ENCODE measurements at places on chromosomes 1 and 21.

- DNase-seq: no peak
Observed at GRCh38 chr1:204523605-204524215, 7.5 kb downstream of the MDM4 start.

- DNase-seq: no peak
Observed at GRCh38 chr1:235954306-235955283, 87.9 kb upstream of the LYST start.

GRCh38 chr21:45379901-45380330 is 25.0 kb upstream of the COL18A1 start:
- no peak for DNase-seq

GRCh38 chr1:59502009-59502691 is 205.3 kb downstream of the FGGY start:
- no peak for DNase-seq

DNA sequence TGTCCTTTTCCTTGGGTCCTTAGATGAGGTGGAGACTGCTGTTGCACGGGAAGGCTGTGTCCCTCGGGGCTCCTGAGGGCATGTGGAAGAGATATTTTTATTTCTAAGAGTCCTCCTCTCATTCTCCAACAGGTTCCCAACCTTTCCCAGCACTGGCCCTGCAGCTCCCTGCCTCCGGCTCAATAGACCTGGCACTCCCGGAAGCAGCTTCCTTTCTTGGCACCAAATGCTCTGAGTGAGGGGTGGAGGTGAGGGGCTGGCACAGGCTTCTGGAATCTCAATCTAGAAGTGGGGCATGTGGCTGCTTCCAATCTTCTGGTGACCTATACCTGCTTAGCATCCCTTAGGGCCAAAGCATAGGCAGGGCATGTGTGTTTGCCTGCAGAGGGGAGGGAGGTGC is 4.5 kb downstream of the ETV3L start:
- DNase-seq: no peak

GRCh38 chr1:48640836-48641492 is 135.7 kb downstream of the BEND5 start:
- no peak for DNase-seq

DNA sequence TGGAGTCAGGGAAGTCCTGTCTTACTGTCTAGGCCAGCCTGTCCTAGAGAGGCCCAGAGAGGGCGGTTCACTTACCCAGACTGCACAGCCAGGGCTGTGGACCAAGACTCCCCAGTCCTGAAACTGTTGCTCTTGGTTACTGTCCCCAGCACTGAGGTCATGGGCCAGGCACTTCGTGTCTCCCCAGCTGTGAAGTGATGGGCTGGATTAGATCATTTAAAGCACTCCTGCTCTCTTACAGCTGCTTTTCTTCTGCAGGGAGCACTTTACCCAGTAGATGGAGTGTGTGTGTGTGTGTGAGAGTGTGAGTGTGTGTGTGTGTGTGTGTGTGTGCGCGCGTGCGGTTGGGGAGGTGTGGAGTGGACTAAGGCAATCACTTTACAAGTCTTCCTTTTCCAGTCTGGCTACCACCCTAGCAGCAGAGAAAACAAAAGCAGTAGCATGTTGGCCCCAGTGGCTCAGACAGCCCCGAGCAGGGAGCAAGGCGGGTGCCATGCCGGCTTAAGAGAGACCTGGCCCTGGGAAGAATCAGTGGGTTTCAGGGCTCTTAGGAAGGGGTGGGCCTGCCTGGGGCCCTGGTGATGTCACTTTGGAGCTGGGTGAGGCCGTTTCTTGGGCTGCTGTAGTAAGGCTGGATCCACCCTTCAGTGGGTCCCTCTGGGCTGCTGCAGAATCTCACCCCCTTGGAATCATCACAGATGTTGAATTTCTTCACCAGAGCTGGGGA is 2.4 kb downstream of the SPSB1 start:
- DNase-seq: no peak

DNA sequence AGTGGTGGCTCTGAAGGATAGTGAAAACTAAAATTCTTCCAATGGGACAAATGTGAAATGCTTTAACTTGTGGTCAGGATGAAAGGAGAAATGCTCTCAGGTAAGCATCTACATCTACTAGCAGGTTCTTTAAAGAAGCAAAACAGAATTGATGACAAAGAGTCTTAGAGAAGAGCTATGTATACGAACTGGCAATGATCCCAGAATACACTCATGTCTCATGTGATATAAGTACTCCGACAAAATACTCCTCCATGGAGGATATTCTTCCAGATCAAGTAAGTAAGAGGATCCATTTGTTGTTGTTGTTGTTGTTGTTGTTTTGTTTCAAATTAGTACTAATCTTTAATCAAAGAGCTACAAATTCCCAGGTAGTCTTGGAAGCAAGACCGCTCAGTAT is 174.0 kb upstream of the ATP1B1 start:
- no peak for DNase-seq

DNA sequence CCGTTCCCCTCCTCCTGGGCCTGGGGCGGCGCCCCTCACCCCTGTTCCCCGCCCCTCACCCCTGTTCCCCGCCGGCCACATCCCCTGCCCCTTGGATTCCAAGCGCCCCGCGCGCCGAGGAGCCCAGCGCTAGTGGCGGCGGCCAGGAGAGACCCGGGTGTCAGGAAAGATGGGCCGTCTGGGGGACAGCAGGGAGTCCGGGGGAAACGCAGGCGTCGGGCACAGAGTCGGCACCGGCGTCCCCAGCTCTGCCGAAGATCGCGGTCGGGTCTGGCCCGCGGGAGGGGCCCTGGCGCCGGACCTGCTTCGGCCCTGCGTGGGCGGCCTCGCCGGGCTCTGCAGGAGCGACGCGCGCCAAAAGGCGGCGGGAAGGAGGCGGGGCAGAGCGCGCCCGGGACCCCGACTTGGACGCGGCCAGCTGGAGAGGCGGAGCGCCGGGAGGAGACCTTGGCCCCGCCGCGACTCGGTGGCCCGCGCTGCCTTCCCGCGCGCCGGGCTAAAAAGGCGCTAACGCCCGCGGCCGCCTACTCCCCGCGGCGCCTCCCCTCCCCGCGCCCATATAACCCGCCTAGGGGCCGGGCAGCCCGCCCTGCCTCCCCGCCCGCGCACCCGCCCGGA is at the start of gene TP73:
TSS of gene TP73 (plus strand) at position 587 of the 618 bp plus-strand sequence. CDS start 29,850 bp downstream, outside the sequence.
- no peak for DNase-seq

DNA sequence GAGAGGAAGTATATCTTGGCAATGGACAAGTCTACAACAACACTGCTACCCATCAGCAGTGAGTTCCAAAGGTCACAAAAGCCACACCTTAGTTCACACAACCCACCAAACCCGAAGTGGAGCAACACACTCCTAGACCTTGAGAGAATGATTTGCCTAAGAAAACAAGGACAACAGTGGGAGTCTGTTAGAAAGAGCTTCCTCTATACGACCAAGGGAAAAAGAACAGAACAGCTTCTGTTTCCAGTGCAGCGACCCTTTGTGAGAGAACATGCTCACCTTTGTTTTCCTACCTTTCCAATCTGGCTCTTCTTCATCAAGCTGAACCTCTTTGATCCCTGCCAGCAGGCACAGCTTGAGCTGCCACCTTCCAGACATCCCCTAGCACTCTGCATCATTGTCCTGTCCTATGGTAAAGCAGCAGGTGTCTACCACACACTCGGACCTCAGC is 56.7 kb upstream of the PALMD start:
- DNase-seq: no peak

- no peak for DNase-seq
Observed at GRCh38 chr1:2948001-2948750, 73.1 kb upstream of the ACTRT2 start.

DNA sequence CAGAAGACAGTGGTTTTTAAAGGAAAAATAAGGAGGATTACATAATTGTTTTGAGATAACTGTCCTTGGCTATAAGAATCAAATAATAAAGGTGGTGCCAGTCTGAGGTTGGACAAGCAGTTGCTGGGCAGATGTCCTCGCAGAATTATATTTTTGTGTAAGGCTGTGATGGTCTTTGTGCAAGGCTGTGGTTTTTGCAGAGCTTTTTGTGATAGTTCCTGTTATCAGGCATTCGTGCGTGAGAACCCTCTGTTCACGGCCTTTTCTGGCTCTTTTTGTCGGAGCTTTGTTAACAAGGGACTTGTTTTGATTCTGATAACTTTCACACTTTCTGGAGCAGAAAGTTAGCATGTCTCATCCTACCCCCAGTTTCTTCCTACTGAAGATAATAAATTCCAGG is 33.4 kb downstream of the SH3BP5L start:
- DNase-seq: no peak

- DNase-seq: no peak
Observed at GRCh38 chr1:185585770-185586169, 148.4 kb upstream of the HMCN1 start.

DNA sequence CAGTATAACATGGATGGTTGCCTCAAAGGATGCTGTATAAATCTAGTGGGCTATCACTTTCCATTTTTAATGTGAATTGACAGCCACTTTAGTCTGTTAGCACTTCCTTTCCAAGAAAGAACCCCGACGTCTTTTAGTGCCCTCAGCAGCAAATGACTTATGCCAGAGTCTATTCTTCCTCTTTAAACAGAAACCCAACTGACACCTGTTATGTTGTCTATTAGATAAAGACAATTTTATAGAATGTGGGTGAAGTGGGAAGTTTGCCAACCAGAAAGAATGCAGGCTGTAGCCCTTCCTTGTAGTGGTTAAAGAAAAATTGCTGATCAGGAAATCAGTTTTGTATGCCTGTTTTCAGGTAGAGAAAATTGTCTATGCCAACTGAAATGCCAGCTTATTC is 344.9 kb downstream of the ZNF326 start:
- no peak for DNase-seq

GRCh38 chr1:234565132-234565531 is 44.8 kb downstream of the IRF2BP2 start:
- no peak for DNase-seq

DNA sequence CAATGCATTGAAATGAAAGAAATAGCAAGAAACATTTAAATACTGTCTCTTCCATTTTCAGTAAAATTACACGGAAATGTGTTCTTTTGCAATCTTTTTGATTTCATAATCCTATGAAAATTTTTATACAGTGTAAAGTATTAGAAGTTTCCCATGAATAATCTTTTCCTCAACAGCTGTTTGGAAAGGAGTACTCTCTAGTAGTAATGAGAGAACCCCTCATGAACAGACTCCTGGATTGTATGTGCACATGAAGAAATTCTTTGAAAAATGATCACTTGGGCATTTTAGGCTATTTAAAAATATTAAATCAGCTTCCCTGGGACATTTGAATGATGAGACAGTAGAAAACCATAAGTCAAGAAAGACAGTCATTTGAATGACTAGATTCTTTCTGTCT is 64.4 kb downstream of the LHX9 start:
- no peak for DNase-seq

- no peak for DNase-seq
Observed at GRCh38 chr1:214466403-214467077, 84.9 kb downstream of the PTPN14 start.

GRCh38 chr1:150762552-150762951 is 3.0 kb downstream of the CTSS start:
- DNase-seq: no peak

GRCh38 chr1:15290382-15290781 is 43.4 kb downstream of the FHAD1 start:
- no peak for DNase-seq

DNA sequence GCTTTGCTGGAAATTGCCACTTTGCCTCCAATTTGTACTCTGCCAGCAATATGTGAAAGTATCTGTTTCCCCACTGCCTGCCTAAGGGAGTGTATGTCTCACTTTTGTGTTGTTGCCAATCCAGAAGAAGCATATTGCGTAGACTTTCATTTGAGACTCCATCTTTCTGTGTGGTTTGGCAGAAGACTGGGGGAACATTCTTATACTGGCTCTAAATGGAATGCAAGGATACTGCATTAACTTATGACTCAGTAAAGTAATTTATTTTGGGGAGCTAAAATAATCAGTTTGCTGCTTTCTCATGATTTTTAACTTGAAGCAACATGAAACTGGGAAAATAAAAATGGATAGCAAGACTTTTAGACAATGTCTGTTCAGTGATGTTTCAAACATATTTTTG is 107.7 kb upstream of the TMPRSS2 start:
- DNase-seq: no peak

Data from NCI-H1436 treated with DMSO at 0.1 percent for 48 hours (cell line).